ENCODE measurements at places on chromosomes 13 and 19.

- no peak for DNase-seq
Measured at GRCh38 chr13:111372651-111373425, 52.4 kb downstream of the TEX29 start.

- no peak for DNase-seq
Measured at GRCh38 chr19:52603558-52604207, 33.6 kb downstream of the ZNF701 start.

DNA sequence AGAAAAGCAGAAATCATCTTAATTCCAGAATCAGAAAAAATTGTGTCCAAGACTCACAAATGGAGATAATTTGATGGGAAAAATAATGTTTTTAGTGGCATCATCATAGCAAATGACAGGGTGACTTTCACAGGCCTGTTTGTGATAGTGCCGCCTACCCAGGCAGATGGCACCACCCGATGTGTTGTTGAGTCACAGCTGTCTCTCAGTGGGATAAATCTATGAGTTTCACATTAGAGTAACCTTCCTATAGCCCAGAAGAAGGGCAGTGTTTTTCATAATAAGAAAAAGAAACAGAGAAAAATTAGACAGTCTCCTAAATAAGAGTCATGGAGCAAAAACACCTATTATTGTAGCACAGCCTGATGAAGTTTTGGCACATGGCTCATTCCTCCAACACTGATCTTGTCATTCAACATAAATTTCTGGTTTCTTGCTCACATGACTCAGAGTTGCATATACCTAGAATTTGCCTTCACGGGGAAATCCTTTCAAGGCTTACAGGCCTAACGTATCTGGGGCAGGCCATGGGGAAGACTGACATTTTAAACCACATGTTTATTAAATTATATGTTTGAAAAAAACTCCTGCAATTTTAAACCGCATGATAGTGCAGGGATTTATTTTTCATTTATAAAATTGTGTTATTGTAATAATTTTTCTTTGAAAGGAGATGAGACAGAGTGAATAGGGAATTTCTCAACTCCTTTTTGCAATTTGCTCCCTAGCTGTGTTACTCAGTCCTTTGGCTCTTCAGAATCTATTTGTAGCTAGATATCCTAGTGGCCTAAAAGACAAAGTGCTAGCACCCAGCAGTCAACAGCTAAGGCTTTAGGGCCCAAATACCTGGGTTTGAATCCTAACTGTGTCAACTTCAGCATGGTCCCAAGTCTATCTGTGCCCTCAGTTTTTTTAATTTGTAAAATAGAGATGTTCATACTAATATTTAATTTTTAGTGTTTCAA, 393.7 kb downstream of the NDFIP2 start:
- no peak for DNase-seq

GRCh38 chr13:43305416-43305815, 282.0 kb downstream of the DNAJC15 start:
- DNase-seq: no peak

- DNase-seq: no peak
Measured at GRCh38 chr19:45595814-45596213, 6.2 kb downstream of the GPR4 start.

DNA sequence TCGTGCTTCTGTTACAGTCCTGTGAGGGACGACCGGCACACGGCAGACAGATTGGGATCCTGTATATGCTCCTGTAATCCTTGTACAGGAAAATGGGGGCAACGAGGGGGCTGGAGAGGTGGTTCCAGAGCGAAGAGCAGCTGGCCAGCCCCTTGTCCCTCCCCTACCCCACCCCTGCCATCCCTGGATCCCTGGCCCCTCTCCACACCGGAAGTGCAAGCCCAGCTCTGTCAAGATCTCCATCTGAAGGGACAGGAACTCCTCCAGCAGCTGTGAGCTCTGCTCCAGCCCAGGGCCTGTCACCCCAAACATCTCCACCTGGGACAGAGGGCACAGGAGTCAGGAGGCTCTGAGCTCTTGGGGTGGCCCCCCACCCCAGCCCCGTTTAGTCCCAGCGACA, 5.5 kb upstream of the CCER2 start:
- no peak for DNase-seq

DNA sequence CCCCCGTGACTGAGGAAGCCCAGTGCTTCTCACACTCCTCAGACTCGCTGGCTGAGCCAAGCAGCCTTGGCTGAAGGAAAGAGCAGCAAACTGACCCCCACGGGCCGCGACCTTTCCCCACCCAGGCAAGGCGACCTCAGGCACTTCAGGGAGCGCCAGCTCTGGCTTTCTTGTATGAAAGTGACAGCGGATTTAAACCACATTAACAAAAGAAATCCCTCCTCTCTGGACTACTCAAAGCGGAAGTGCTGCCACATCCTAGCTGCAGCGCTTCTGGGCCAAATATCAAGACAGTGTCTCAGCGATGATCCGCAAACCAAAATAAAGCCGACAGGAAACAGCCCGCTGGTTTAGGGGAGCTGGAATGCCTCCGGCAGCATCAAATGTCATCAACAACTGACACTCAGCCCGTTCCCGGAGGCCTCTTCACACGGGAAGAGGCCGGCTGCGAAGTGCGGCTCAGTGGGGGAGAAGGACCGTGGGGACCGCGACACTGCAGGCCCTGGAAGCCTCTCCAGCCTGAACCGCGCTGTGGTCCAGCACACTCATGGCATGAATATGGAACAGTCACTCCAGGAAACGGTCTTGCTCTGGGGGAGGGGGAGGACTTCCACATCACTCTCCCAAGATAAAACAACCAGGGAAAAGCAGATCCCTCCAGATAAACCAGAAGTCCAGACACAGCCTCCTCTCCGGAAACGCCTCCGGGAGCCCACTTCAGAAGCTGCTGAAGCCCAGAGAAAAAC, 1.4 kb downstream of the RASA3 start:
- DNase-seq: no peak

GRCh38 chr13:46743191-46743590, 53.8 kb downstream of the ESD start:
- DNase-seq: no peak

Measured in stimulated activated CD4-positive, alpha-beta T cell treated with anti-CD3 and anti-CD28 coated beads, Interleukin-1b, Interleukin-23, amount 100 ng/mL, for 4 hours (primary cell).